ENCODE measurements at places on chromosomes 7 and 10.

- no peak for DNase-seq
Measured at GRCh38 chr7:5507013-5507412, 83.4 kb upstream of the TNRC18 start.

DNA sequence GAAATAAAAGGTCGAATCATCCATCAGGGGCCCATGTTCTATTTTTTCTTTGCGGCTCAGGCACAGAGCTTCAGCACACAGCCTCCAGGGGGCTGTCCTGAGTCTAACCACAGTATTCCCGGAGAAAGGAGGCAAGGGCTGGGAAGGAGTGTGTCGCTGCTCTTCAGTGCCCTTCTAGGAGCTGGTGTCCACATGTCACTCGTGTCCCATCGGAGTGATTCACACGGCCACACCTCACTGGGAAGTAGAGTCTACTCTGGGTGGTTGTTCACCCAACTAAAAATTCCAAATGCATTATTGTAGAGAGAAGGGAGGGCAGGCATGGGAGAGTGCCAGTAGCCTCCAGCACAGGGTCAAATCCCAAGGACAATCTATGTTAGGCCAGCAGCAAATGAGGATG lies 114.8 kb upstream of the LANCL2 start:
- no peak for DNase-seq

DNA sequence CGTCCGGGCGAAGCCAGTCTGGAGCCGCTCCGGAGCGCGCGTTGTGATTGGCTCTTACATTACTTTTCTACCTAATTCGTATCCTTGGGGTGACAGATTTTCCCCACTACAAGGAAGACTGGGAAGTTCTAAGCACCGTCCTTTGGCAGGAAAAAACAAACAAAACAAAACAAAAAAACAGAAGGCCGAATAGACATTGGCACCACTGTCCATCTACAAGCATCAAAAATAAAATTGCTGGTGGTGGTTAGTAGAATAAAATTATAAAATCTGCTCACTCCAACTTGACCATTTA lies 651 bp upstream of the SKAP2 start:
- no peak for DNase-seq

GRCh38 chr10:84038035-84038434 lies 101.3 kb upstream of the GHITM start:
- DNase-seq, result no peak
